Activated CD8-positive, alpha-beta T cell treated with anti-CD3 and anti-CD28 coated beads, Interleukin-2, amount 10 ng/mL, durations not matched to agents 7 days and 5 days (primary cell): ENCODE measurements at places on chromosomes 4 and X.

DNA sequence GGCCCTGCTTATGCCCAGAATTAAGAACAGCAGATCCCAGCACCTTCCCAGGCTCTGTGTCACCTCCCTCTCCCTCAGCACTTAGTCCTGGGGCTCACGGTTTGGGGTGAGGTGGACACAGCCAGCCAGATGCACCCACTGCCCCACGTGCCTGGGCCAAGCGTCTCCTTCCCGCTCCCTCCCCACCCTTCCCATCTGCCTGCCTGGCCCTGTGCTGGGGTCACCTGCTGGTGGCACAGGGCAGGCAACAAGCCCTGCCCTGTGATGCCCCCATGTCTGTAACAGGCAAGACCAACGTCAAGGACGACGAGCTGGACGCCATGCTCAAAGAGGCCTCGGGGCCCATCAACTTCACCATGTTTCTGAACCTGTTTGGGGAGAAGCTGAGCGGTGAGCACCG, 5.3 kb downstream of the MYL5 start:
- no peak overlapping the region for H3K4me3 ChIP-seq
- no peaks in the 10 kb centered on the region for H3K27me3 ChIP-seq
- H3K4me1 ChIP-seq: peaks cover 26% of the 10 kb centered on the region
- H3K27ac ChIP-seq: no peak overlapping the region
- no peak for DNase-seq
- H3K36me3 ChIP-seq: no peaks in the 10 kb centered on the region

- H3K27me3 ChIP-seq: no peaks in the 10 kb centered on the region
- H3K4me3 ChIP-seq: no peak overlapping the region
- no peaks in the 10 kb centered on the region for H3K36me3 ChIP-seq
- DNase-seq: no peak
- no peaks in the 10 kb centered on the region for H3K4me1 ChIP-seq
These were observed 79.8 kb upstream of the SMARCAD1 start for GRCh38 chr4:94127707-94128328.

DNA sequence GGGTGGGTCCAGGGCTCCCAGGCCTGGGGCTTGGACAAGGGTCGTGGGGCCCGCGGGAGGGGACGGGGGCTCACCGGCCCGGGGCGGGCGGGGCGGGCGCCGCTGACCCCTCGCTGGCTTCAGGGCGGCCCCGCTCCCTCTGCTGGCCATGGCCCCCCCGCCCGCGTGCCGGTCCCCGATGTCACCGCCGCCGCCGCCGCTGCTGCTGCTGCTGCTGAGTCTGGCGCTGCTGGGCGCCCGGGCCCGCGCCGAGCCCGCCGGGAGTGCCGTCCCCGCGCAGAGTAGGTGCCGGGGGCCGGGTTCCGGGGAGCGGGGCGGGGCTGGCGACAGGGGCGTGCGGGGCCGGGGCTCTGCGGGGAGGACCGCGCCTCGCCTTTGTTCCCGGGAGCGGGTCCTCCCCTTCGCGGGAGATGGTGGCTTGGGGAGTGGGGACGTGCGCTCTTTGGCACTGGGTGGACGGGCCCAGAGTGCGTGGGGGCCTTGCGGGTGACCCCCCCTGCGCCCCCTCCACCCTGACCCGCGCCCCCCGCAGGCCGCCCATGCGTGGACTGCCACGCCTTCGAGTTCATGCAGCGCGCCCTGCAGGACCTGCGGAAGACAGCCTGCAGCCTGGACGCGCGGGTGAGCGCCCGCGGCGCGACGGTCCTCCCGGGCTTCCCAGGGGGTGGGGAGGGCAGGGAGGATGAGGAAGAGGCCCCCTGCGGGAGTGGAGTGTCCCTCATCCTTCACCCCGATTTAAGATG, 16.8 kb upstream of the NAT8L start:
- H3K36me3 ChIP-seq: no peaks in the 10 kb centered on the region
- H3K4me1 ChIP-seq: no peaks in the 10 kb centered on the region
- H3K27ac ChIP-seq: no peak overlapping the region
- H3K4me3 ChIP-seq: peak overlapping the region; percentile 57

DNA sequence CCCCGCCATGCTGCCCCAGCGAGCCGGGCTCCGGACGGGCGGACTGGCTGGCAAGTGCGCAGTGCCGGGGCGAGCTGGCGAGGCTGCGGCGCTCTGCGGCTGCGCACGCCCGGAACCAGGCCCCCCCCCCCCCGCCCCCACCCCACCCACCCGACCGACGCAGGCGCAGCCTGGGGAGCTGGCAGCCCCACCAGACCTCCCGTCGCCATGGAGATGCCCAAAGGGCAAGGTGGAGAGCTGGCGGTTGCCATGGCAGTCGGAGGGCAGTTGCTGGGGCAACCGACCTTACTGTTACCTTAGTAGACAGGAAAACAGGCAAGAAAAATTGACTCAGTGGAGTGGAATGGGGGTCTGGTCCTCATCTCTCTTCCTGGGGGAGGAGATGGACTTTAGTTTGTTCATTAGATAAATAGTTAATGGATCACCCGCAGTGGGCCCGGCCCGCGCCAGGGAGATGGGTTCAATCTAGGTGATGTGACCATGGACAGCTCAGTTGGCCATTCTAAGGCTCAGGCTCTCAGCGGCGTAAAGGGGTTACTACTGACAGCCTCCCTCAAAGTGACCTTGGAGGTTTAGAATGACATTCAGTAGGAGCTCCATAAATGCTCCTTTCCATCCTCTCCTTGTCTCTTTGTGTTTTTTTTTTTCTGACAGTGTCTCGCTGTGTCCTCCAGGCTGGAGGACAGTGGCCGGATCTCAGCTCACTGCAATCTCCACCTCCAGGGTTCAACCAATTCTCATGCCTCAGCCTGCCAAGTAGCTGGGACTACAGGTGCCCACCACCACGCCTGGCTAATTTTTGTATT, at the start of gene PCSK1N:
Gene PCSK1N (minus strand): TSS at position 87 of the 806 bp plus-strand sequence. CDS start 78 bp downstream, at position 9.
- H3K36me3 ChIP-seq: no peaks in the 10 kb centered on the region
- H3K4me3 ChIP-seq: peak within 1 kb of the TSS; percentile 25
- no peak within 1 kb of the TSS for H3K27ac ChIP-seq
- peaks cover 14% of the 10 kb centered on the region for H3K4me1 ChIP-seq

DNA sequence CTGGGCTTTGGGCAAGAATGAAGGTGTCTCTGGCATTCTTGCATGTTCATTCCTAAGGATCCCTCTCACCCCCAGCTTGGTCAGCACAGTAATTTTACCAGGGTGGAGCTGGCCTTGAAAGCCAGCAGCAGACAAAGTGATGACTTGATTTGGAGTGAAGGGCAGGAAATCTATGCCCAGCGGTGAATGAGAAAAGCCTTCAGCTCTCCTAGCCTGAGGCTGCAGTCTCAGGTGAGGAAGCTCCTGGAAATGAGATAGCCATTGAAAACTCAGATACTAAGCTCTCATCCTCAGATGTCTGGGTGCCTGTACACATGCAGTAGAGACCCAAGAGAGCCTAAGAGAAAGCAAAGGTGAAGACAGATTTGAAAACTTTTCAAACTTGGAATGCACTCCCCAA, 10.7 kb upstream of the UCHL1 start:
- no peak for DNase-seq
- no peaks in the 10 kb centered on the region for H3K27me3 ChIP-seq
- H3K36me3 ChIP-seq: no peaks in the 10 kb centered on the region
- no peaks in the 10 kb centered on the region for H3K4me1 ChIP-seq

DNA sequence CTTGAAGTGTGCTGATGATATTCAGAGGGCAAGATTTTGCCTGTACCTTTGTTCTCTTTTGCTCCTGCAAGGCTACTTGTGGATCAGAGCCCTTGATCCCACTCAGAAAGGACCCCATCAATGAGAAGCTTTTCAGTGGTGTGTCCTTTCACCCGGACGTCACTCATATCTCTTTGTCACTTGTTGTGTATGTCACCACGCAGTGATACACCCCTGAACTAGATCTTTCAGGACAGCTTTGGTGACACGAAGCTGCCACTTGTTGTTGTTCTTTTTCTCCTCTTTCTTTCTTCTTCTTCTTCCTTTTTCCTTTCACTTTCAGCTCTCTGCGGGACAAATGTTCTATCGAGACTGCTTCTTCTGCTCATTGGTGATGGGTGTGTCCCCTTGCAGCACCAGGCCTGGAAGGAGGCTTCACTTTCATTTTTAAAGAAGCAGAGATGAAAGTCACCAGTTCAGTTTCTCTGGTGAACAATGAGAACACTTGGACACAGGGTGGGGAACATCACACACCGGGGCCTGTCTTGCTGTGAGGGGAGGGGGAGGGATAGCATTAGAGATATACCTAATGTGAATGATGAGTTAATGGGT, 83.6 kb downstream of the NBDY start:
- no peaks in the 10 kb centered on the region for H3K27me3 ChIP-seq
- peak; percentile 58 for DNase-seq
- H3K36me3 ChIP-seq: peaks cover 14% of the 10 kb centered on the region
- peaks cover 35% of the 10 kb centered on the region for H3K4me1 ChIP-seq

GRCh38 chr4:26839016-26839415, 21.6 kb upstream of the STIM2 start:
- no peak for DNase-seq
- H3K27me3 ChIP-seq: no peaks in the 10 kb centered on the region
- no peak overlapping the region for H3K4me3 ChIP-seq
- H3K27ac ChIP-seq: no peak overlapping the region

GRCh38 chr4:41644915-41645295, 103.6 kb downstream of the PHOX2B start:
- no peaks in the 10 kb centered on the region for H3K36me3 ChIP-seq
- H3K27me3 ChIP-seq: peaks cover 20% of the 10 kb centered on the region
- DNase-seq: no peak
- no peaks in the 10 kb centered on the region for H3K4me1 ChIP-seq

- no peaks in the 10 kb centered on the region for H3K36me3 ChIP-seq
- H3K4me1 ChIP-seq: no peaks in the 10 kb centered on the region
- H3K4me3 ChIP-seq: no peak overlapping the region
These were observed 152.0 kb upstream of the FTHL17 start for GRCh38 chrX:31223817-31224216.

DNA sequence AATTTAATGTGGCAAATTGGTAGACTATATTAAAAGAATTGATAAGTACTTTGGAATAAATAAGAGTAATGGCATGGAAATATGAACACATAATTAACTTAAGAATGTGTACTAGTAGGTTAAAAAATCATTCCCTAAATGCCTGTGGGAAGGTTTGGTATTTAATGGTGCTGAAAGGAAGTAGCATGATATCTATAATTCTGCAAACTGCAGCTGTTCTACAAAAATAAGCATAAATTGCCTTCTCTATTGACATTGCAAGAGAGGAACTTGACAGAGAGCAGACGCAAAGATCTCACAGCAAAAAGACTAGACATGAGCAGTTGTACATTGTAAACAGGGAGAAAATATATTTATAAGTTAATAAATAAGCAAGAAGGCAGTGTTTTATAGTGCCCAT, 752.5 kb upstream of the PCDH10 start:
- H3K4me3 ChIP-seq: no peak overlapping the region
- H3K27ac ChIP-seq: no peak overlapping the region
- DNase-seq: no peak
- H3K27me3 ChIP-seq: no peaks in the 10 kb centered on the region

GRCh38 chrX:48028091-48028490, 21.3 kb downstream of the SPACA5 start:
- no peaks in the 10 kb centered on the region for H3K27me3 ChIP-seq
- no peak for DNase-seq
- peaks cover 10% of the 10 kb centered on the region for H3K4me1 ChIP-seq
- no peak overlapping the region for H3K4me3 ChIP-seq

- H3K36me3 ChIP-seq: no peaks in the 10 kb centered on the region
- H3K4me1 ChIP-seq: no peaks in the 10 kb centered on the region
- DNase-seq: no peak
- no peak overlapping the region for H3K27ac ChIP-seq
- no peak overlapping the region for H3K4me3 ChIP-seq
- H3K27me3 ChIP-seq: peaks cover 2% of the 10 kb centered on the region
These were observed 101.3 kb downstream of the RTL5 start for GRCh38 chrX:72030431-72030830.

GRCh38 chrX:21806691-21807090, 32.7 kb upstream of the MBTPS2 start:
- H3K4me1 ChIP-seq: no peaks in the 10 kb centered on the region
- H3K27me3 ChIP-seq: no peaks in the 10 kb centered on the region
- H3K4me3 ChIP-seq: no peak overlapping the region
- H3K27ac ChIP-seq: no peak overlapping the region

GRCh38 chr4:122749704-122750454, 17.4 kb downstream of the BBS12 start:
- H3K4me1 ChIP-seq: peaks cover 12% of the 10 kb centered on the region
- peaks cover 23% of the 10 kb centered on the region for H3K27me3 ChIP-seq
- H3K36me3 ChIP-seq: peaks cover 9% of the 10 kb centered on the region
- H3K4me3 ChIP-seq: no peak overlapping the region

GRCh38 chr4:2335729-2336101, 73.8 kb upstream of the MXD4 start:
- no peaks in the 10 kb centered on the region for H3K4me1 ChIP-seq
- no peaks in the 10 kb centered on the region for H3K36me3 ChIP-seq
- no peaks in the 10 kb centered on the region for H3K27me3 ChIP-seq
- H3K27ac ChIP-seq: no peak overlapping the region
- no peak for DNase-seq

- DNase-seq: no peak
- no peak overlapping the region for H3K27ac ChIP-seq
- no peaks in the 10 kb centered on the region for H3K4me1 ChIP-seq
- no peaks in the 10 kb centered on the region for H3K27me3 ChIP-seq
- H3K4me3 ChIP-seq: no peak overlapping the region
These were observed 504.8 kb upstream of the BOD1L1 start for GRCh38 chr4:14132301-14132700.

DNA sequence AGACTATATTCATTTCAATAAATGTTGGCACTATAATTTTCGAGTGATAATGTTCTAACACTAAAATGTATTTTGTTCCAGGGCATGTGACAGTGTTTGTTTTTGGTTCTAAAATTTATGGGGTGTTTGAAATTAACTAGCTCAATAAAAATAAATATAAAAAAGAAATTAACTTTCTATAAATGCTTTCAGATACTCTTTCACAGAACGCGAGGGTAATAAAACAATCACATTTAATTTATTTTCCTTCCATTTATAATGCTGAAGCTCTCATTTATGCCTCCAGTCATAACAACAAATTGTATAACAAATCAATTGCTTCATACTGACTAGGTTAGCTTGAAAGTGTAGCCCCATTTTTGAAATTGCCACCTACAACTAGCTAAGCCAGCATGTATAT, 122.4 kb upstream of the GPM6A start:
- no peak overlapping the region for H3K27ac ChIP-seq
- no peak for DNase-seq
- H3K4me3 ChIP-seq: no peak overlapping the region
- no peaks in the 10 kb centered on the region for H3K27me3 ChIP-seq

- no peak for DNase-seq
- no peak overlapping the region for H3K4me3 ChIP-seq
- H3K27ac ChIP-seq: no peak overlapping the region
- peaks cover 61% of the 10 kb centered on the region for H3K36me3 ChIP-seq
These were observed 16.2 kb downstream of the BOD1L1 start for GRCh38 chr4:13611283-13611842.

- H3K4me3 ChIP-seq: peak overlapping the region; percentile 81
- peaks cover 15% of the 10 kb centered on the region for H3K4me1 ChIP-seq
- H3K36me3 ChIP-seq: no peaks in the 10 kb centered on the region
- no peak overlapping the region for H3K27ac ChIP-seq
These were observed 1.2 kb downstream of the GUCY1A1 start for GRCh38 chr4:155667568-155668511.
